ENCODE measurements at places on chromosomes 13 and 19.

GRCh38 chr19:39494661-39495060, 4.1 kb upstream of the DLL3 start:
- DNase-seq = no peak

DNA sequence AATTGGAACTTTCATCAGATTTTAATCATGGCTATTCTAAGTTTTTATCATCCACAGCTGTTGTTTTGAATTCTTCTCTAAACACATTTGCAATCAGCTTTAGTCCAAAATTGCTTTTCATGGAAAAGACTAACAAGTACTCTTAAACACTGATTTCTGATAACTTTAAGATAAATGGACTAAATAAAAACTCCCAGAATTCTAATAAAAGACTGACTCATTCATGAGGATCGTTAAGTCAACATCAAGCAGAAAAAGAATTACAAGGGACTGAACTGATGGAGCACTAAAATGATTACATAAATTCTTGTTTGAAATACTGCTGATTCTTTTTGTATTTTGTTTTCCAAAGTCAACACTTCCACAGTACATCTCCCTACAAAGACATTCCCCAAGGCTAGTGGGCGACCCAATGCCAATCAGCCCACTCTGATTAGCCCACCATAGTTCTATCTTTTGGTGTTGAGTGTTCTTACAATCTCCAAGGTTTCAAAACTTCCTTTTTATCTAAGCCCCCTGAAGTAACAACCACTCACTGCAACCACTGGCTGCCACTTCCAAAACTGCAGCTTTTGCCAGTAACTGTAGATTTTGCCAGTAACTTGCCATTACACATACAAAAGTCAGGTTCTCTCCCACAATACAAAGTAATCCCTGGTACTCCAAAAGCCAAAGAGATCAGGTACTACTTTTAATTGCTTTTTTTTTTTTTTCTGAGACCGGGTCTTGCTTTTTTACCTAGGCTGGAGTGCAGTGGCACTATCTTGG, 14.0 kb upstream of the NAA16 start:
- no peak for DNase-seq

DNA sequence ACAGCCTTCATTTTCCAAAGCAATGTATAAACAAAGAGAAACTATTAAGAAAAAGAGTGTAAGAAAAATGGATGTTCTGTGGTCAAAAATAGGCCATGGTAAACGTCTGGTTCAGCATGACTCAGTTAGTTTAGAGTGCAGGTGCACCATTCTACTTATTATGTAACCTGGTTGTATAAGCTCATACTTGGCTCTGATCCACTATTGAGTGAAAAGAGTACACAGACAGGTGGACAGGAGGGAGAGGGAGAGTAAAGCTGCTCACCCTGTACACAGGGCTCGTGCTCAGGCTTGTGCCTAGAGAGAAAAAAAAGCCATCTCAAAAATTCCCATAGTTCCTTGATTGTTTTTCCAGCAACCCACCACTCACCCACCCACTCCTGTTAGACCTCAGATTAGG, 85.8 kb upstream of the ZNF91 start:
- DNase-seq = no peak

DNA sequence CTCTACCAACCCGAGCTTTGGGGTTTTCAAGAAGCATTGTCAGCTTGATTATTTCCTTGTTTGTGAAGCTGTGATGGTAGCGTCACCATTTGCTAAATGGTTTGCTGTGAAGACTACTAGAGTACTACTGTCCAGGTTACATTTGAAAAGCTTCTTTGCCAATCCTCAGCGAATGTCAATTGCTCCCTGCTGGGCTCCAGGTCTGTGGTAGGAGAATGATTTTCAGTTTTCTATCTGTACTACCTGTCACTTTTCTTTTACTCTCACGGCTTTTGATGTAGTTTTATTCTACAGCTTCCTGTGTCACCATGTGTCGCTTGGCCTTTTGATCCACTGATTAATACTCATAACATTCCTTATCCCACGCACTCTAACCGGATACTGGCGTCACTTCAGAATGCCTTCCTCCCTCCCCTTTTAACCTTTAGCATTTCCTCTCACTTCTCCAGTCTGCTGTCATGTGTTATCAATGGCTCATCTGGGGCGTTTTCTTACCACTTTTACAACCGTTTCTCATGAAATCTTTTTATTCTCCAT, 7.5 kb upstream of the GPR183 start:
- DNase-seq = no peak

GRCh38 chr19:42250666-42251531, 4.0 kb downstream of the ERF start:
- DNase-seq = no peak

- DNase-seq = no peak
Observed at GRCh38 chr13:36418022-36418805, 14.1 kb upstream of the CCNA1 start.

- no peak for DNase-seq
Observed at GRCh38 chr13:45500492-45501174, 35.9 kb downstream of the COG3 start.

GRCh38 chr19:33644284-33644836, 22.6 kb downstream of the CHST8 start:
- DNase-seq = no peak

DNA sequence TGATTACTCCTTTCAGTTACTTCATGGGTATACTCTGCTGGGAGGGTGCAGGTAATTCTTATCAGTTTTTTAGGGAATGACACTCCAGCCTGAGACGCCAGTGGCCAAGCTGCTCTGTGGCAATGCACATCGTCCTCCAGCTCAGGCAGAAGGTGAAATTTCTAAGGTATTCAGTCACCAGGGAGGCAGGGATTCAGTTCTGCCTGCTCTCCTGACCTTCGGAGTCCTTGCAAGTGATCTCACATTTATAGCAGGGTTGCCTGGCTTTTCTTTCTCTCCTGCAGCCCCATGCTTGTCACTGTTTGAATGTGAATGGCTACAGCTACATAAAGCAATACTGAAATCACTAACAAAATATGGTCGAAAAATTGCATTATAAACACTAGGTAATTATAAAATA, 1447.5 kb downstream of the EFNB2 start:
- DNase-seq = no peak

DNA sequence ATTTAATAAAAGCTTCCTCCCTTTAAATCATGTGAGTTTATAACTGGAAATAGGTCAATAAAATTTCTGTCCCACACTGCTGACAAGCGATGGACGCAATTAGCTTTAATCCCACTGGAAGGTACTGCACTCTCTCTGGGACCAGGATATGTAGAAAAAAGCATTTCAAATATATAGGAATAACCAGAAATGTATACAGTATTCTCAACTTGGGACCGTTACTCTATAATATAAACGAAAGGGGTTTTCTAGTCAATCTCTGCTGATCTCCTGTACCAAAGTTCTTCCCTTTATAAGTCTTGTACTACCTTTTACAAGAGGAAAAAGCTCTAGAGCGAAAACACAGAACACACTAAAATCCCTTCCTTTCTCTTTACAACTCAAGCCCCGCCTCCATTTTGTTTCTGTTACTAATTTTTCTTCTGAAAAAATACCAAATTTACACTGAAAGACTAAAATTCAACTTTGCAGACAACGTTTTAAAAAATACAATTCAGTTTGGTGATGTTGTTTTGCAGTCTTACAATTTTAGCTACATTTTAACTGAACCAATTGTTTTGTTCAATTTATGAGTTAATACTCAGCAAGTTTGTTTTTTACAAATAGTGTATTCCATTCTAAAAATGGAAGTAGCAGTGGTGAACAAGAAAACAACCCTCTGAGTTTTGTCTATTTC, 1.7 kb upstream of the USPL1 start:
- DNase-seq = peak; percentile 50

DNA sequence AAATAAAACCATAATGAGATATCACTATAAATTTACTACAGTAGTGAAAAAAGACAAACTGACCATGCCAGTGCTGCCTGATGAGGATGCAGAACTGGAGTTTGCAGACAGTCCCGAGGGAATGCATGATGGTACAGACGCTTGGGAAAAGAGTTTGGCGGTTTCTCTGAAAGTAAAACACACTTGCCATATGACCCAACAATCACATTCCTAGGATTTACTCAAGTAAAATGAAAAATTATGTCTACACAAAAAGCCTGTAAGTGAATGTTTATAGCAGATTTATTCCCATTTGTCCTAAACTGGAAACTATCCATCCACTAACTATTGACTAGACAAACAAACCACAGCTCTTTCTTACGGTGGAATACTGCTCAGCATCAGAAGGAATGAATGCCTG, 271.0 kb downstream of the DNAJC15 start:
- DNase-seq = no peak

DNA sequence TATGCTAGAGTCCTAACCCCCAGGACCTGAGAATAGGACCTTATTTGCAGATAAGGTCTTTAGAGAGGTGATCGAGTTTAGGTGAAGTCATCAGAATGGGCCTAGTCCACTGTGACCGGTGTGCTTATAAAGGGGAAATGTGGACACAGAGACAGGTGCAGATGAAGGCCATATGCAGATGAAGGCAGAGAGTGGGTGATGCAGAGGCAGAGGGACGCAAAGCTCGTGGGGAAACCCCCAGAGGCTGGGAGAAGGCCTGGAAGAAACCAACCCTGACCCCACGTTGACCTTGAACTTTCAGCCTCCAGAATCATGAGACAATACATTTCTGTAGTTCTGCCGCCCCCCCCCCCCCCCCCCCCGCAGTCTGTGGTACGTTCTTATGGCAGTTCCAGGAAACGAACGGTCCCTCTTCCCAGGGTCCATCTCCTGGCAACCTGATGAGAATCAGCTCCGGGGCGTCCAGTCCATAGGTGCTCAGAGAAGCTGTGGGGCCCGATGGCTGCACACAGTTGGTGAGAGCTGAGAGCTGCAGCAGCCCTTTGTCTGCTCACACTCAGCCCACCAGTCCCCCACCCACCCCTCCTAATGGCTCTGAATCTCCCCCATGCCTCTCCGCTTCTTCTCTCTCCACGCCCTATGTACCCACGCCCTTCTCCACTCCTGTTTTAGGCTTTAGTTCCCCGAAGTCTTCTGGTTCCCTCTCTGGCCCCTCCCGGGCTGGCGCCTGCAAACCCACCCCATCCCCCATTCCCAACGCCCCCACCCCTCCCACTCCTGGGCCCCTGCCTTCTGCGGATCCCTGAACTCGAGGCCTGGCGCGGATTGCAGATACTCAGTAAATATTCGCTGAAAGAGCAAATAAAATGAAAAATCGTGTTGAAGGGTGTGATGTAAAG, 218.3 kb upstream of the MAB21L1 start:
- no peak for DNase-seq

- no peak for DNase-seq
Observed at GRCh38 chr19:22806418-22806817, 22.5 kb upstream of the ZNF99 start.

GRCh38 chr13:24784319-24784718, 20.4 kb downstream of the RNF17 start:
- DNase-seq = no peak

GRCh38 chr13:77980592-77980991, 62.0 kb upstream of the EDNRB start:
- no peak for DNase-seq

- DNase-seq = no peak
Observed at GRCh38 chr19:1296078-1296477, 10.4 kb downstream of the EFNA2 start.

DNA sequence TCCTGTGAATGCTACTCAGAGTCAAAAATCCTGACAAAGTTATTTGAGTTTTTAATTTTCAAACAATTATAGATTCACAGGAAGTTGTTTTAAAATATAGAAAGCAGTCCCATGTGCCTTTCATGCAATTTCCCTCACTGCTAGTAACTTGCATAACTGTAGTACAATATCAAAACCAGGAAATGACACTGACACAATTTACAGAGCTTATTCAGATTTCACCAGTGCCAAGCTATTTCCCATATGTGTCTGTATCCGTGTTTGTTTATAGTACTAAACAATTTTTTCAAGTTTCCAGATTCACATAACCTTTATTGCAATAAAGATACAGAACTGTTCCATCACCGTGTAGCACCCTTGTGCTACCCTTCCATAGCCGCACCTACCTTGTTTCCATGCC, 934.6 kb downstream of the PCDH17 start:
- no peak for DNase-seq

DNA sequence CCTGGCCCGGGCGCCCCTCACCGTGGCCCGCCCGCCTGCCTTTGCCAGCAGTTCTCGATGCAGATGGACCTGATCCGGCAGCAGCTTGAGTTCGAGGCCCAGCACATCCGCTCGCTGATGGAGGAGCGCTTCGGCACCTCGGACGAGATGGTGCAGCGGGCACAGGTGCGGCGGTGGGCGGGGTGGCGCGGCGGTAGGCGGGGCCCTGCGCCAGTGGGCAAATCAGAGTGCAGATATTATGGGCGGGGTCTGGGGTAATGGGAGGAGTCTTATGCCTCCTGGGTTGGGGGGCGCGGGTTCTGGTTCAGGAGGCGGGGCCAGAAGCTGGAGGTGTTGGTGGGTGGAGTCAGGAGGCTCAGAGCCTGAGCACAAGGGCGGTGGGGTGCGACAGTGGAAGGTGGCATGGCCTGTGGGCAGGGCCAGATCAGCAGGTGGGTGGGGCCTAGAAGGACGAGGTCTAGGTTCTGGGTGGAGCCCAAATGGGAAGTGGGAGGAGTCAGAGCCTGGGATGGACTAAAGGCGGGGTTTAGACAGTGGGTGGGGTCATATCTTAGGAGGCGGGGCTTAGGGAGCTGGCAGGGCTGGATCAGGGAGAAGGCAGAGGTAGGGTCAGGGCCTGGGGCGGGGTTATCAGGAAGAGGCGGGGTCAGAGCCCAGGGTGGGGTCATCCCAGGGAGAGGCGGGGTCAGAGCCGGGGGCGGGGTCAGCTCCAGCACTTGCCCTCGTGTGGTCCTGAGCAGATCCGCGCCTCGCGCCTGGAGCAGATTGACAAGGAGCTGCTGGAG, 5.6 kb downstream of the APC2 start:
- DNase-seq = no peak

DNA sequence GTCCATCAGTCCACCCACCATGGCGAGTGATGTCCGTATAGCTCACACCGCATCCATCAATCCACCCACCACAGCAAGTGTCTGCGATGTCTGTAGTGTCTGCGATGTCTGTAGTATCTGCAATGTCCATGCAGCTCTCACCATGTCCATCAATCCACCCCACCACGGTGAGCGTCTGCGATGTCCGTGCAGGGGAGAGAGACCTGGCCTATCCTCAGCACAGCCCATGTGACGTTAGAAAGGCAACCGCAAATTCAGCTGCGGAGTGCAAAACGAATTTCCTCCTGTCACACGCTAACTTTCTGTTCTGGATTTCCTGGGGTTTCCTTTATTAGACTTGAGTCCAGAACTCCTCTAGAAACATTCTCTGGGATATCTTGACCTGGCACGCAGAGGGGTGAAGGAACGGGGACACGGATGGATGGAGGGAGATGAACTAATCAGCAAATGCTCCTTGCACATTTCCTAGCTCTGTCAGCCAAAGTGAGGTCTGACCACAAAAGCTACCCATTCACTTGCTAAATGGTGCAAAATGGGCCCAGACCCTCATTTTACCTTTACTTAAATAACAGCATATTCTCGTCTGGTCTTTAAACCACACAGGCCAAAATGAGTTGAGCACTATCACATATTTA, 18.3 kb downstream of the RASA3 start:
- DNase-seq = no peak

All from NCI-H524 treated with DMSO at 0.1 percent for 48 hours (cell line).